Large intestine (tissue), 12 donors: ENCODE measurements at places on chromosomes 11 and 22. TPM values are rescaled to one million over a fixed set of nuclear protein-coding genes. Genes with fewer than 3 reads are reported as not detected.

Gene SMC1B
- polyA plus RNA-seq, result 0.27 TPM

Gene RHBDD3
- 26.3 TPM for polyA plus RNA-seq

Gene ALDH3B1
- 21.1 TPM for polyA plus RNA-seq

Gene PHOX2A
- polyA plus RNA-seq, result 8.3 TPM

DNA sequence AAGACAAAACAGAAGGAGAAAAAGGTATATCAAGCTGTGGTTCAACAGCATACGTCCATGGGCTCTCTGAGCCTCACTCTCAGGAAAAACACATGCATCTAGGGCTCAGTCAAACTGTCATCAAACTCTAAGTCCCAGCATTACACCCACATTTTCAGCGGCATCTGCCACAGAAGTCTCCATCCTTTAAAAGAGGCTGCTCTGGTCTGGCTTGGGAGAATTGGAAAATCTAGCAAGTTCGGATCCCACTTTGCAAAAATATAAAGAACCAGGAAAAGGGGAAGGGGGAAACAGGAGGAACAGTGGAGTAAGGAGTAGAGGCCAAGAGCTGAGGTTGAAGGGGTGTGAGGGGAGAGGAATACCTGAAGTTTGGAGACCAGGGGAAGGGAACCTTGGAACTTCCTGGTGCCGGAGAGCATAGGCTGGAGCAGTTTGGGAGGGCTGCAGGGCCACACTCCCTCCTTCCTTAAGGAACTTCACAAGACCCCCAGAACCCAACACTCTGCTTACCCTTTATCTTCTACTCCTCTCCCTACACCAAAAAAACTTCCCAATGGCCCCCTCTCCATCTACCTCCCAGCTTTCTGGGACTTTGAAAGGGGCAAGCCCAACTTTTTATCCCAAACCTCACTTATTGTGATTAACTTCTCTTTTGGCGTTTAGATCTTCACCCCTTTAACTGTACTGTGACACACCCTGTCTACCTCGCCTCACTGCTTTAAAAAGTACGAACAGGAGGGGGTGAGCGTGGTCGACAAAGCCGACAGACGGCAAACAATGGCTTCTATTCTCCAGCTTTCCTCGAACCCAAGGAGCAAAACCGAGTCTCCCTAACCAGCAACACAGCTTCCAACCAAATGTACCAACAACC, 4.0 kb downstream of the PAX6 start:
- H3K4me3 ChIP-seq, result no peak overlapping the region
- no peak overlapping the region for H3K27ac ChIP-seq
- H3K4me1 ChIP-seq, result peaks cover 15% of the 10 kb centered on the region
- no peaks in the 10 kb centered on the region for H3K36me3 ChIP-seq
- DNase-seq, result no peak

DNA sequence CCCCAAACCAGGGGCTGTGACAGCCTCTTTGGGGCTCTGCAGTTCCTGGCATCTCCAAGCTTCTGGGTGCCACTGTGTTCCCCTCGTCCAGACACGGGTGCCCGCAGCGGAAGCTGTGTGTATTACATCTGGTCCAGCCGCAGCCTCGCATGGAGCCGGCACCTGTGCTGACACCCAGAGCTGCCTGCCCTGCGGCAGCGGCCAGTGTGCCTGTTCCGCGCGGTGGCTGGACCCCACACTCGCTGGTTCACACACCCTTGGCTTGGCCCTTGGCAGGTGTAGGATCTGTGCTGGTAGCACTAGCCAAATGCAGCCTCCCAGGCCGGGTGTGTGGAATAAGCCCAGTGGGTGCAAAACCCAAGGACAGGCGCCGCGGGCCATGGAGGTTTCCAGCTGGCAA, 24.5 kb upstream of the RNASEH2C start:
- no peak overlapping the region for H3K27ac ChIP-seq
- H3K27me3 ChIP-seq, result peaks cover 9% of the 10 kb centered on the region
- H3K36me3 ChIP-seq, result no peaks in the 10 kb centered on the region
- no peak overlapping the region for H3K4me3 ChIP-seq

- H3K27ac ChIP-seq, result no peak overlapping the region
- peaks cover 62% of the 10 kb centered on the region for H3K36me3 ChIP-seq
These were observed 13.3 kb upstream of the PPP6R3 start for GRCh38 chr11:68447015-68447801.

DNA sequence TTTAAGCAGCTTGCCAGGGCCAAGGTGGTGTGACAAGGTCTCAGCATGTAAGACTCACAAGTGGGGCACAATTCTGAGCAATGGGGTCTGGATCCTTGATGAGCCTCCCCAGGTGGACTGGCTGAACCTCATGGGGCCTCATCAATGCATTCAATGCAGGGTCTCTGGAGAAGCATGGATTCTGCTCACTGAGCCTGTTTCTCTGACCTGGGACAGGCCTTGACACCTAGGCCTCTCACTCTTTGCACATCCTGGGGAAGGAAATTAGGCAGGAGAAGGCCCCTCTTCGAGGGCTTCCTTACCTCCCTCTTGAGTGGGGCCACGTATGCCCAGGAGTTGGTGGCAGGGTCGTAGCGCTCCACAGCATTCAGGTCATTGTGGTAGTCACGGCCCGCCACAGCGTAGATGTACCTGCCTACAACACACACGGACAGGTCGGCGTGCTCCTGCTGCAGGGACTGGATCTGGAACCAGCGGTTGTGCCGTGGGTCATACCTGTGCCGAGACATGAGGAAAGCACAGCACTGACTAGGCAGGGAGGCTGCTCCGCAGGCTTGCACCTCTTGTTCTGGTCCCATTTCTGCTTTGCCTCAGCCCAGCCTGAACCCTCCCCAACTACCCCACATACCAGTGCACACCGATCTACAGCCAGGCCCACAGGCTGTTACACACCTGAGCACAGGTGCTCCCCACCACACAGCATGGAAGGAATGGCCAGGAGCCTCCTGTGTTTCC, 20.0 kb upstream of the SCARF2 start:
- H3K27ac ChIP-seq, result no peak overlapping the region
- no peak for DNase-seq
- H3K27me3 ChIP-seq, result no peaks in the 10 kb centered on the region
- H3K36me3 ChIP-seq, result peaks cover 22% of the 10 kb centered on the region
- no peaks in the 10 kb centered on the region for H3K4me1 ChIP-seq

- H3K4me1 ChIP-seq, result no peaks in the 10 kb centered on the region
- H3K27me3 ChIP-seq, result peaks cover under 1% of the 10 kb centered on the region
- peak; percentile 31 for DNase-seq
- no peak overlapping the region for H3K4me3 ChIP-seq
These were observed 779.7 kb upstream of the LRRC4C start for GRCh38 chr11:42239188-42239587.

DNA sequence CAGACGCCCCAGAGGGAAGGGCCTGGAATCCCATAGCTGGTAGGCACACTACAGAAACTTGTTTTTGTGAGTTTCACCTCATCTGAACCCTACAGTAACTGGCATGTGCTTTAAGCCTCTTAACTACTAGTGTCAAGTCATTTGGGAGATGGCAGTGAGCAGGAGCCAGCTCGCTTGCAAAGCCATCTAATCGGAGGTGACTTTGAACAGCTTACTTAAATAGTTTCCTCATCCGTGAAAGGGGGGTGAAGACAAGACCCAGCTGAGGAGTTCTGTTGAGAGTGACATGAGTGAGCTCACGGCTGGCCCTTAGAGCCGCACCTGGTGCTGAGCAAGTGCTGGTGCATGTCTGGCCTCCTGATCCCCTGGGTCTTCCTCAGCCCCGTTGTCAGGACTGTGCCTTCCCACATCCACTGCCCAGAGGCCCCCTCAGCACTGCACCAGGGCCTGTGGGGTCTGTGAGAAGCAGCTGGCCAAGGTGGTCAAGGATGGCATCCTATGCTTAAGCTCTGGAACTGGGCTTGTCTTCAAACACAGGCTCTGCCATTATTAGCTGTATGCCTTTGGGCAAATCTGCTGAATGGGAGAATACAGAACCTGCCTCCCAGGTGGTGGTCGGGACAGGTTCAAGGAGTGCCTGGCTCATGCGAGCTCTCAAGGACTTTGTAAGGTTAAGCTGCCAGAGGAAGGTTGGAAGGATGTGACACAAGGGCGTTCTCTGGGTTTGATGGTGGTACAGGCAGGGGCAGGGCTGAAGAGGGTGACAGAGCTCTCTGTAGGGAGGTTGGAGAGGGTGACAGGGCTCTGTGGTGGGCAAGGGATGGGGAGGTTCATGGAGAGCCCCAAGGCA, 27.3 kb downstream of the INCENP start:
- no peaks in the 10 kb centered on the region for H3K4me1 ChIP-seq
- no peak for DNase-seq
- H3K36me3 ChIP-seq, result peaks cover 55% of the 10 kb centered on the region
- H3K27ac ChIP-seq, result no peak overlapping the region

GRCh38 chr11:61279934-61280659, 15.0 kb downstream of the VWCE start:
- H3K4me3 ChIP-seq, result no peak overlapping the region
- no peaks in the 10 kb centered on the region for H3K4me1 ChIP-seq
- no peaks in the 10 kb centered on the region for H3K27me3 ChIP-seq
- H3K36me3 ChIP-seq, result no peaks in the 10 kb centered on the region
- H3K27ac ChIP-seq, result no peak overlapping the region
- no peak for DNase-seq

GRCh38 chr11:11253497-11253896, 99.6 kb downstream of the CSNK2A3 start:
- no peaks in the 10 kb centered on the region for H3K27me3 ChIP-seq
- no peak overlapping the region for H3K4me3 ChIP-seq
- no peak overlapping the region for H3K27ac ChIP-seq
- no peaks in the 10 kb centered on the region for H3K36me3 ChIP-seq
- peaks cover 16% of the 10 kb centered on the region for H3K4me1 ChIP-seq
- DNase-seq, result peak; percentile 57
